ENCODE measurements at places on chromosomes 4 and X.

DNA sequence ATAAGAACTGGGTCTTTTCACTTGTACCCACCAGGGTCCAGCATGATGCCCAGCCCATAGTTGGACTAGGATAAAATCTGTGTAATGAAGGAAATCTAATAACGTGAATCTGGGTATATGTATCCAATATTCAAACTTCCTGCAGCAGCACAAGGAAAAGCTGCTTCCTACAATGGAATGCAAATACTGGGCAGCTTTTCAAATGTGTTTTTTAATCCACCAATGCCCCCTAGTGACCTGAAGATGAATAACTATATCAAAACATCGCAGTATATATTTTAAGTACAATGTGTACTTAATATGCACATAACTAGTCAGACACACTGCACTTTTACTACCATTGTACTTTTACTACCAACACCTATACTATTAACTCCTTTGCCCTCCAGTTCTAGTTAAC lies 5.3 kb downstream of the APOO start:
- no peak for DNase-seq

GRCh38 chrX:12229986-12230385 lies 91.7 kb downstream of the FRMPD4 start:
- no peak for DNase-seq

- DNase-seq, result no peak
Measured at GRCh38 chr4:105550641-105551040, 1.8 kb upstream of the ARHGEF38 start.

- DNase-seq, result no peak
Measured at GRCh38 chr4:144687466-144687865, 41.5 kb downstream of the HHIP start.

- DNase-seq, result peak; percentile 36
Measured at GRCh38 chr4:121656269-121656641, 40.5 kb downstream of the ANXA5 start.

DNA sequence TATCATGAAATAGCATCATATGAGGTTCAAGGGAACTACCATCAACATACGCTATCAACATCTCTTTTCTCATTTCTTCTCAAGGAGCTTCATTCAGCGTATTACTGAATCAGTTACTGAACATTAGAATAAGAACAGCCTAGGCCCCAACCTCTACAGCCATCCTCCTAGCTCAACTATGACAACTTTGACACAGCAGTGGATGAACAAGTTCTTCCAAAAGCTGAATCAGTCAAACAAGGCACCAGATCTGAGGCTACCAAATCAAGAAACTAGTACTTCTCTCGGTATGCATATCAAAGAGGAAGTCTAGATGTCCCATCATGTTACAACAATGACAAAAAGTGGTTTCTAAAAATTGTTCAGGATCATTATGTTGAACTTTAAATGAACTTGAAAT lies 57.4 kb downstream of the GATB start:
- DNase-seq, result no peak

GRCh38 chr4:137655302-137655701 lies 123.0 kb upstream of the PCDH18 start:
- no peak for DNase-seq

- no peak for DNase-seq
Measured at GRCh38 chrX:130025256-130025655, 42.8 kb downstream of the BCORL1 start.

- no peak for DNase-seq
Measured at GRCh38 chr4:948936-949300, 16.7 kb downstream of the TMEM175 start.

DNA sequence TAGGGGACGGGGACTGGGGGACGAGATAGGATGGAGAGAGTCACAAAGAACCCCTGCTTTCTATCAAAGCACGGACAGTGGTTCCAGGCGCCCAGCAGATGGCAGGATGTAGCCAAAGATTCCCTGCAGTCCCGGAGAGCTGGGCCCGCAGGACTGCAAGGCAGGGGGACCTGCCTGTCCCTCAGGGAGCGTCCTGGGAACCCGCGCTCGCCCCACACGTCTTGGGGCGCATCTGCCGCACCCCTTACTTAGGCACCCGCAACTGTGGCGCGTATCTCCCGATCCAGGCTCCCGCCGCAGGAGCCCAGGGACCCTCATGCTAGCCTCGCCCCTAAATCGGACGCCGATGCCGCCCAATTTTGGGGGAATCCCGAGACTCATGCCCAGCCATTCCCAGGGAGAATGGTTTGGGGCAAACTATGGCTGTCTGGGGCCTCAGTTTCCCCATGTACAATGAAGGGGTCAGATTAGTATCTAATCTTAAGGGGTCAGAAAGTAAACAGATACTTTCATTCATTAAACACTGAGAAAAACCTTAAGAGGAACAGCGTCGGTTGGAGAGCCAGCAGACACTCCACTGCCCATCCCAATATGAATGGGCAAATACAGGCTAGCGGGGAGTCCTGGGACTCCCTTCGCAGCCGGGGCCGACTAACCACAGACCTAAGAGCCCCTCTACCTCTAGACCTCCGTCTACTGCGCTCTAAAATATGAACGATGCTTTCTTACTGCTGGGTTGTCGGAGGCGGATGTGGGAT lies 581 bp upstream of the STK32B start:
- no peak for DNase-seq

DNA sequence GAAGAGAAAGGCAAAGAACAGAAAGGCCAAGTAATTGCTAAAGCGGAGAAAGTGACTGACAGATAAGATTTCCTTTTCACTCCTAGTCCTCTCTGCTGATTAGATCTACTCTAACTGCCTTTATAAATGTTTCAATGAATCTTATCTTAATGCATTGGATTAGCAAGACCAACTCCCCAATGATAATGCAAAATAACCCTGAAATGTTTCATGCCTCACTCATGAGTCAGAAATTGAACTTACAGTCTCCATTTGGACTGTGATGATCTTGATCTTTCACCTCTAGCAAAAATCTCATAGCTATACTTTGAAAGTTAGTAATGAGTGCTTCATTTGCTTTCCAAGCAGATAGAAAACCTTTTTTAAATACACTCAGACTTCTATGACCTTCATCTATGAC lies 26.5 kb downstream of the SLC10A7 start:
- no peak for DNase-seq

- no peak for DNase-seq
Measured at GRCh38 chr4:21948347-21949072, at the start of gene KCNIP4. KCNIP4 (minus strand) TSS chr4:21948772.

DNA sequence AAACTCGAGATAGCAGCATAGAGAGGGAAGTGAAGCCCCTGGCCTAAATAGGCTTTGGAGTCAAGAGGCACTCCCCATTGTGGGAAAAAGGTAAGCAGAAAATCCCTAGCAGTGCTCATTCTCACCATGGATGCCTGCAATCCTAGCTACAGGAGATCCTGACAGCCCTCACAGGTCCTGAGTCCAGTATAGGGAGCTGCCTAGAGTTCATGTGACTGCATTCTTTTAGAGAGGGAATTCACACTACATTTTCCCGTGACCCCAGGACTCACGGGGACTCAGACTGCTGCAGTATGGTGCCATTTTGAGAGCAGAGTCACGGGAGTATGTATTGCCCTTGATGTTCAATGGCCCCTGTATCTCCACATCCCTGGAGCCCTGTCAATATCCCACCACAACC lies 82.4 kb downstream of the MAGED1 start:
- no peak for DNase-seq

GRCh38 chrX:20973038-20973437 lies 401.2 kb upstream of the CNKSR2 start:
- DNase-seq, result no peak

GRCh38 chr4:147182041-147182440 lies 236.4 kb upstream of the TTC29 start:
- no peak for DNase-seq

- no peak for DNase-seq
Measured at GRCh38 chrX:981791-982626, 230.4 kb downstream of the CRLF2 start.

DNA sequence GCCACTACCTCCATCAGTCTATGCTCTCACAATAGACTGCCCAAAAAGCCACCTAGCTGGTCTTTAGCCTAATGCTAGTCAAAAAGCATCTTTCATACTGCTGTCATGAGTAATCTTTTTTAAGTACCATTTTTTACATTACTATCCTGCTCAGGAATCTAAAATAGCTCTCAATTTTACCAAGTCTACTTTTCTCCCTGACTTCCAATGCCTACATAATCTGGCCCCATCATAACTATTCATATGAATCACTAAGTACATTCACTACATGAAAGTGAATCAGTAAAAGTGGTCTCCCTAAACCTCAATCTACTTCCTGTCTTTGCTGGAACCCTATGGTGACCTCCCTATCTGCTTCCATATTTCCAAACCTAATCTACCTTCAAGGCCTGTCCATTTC lies 105.9 kb downstream of the THOC2 start:
- no peak for DNase-seq

- DNase-seq, result no peak
Measured at GRCh38 chr4:9845791-9846493, 64.5 kb downstream of the DRD5 start.

DNA sequence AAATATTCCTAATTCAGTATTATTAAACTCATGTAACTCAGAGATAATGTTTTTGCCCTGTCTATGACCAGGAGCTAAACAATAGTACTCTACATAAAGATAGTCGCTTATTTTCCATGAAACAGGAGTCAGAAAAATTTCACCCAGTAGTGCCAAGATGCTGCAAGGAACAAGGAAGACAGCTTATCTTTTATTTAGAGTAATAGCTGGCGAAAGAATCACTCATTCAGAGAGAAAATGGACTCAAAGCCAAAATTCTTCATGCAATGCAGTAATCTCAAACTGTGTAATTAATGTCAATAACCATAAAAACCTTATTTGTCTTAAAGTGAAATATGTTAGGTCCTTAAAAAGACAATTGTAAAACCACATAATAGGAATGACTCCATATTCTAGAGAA lies 477.8 kb downstream of the ANKRD50 start:
- DNase-seq, result no peak

DNA sequence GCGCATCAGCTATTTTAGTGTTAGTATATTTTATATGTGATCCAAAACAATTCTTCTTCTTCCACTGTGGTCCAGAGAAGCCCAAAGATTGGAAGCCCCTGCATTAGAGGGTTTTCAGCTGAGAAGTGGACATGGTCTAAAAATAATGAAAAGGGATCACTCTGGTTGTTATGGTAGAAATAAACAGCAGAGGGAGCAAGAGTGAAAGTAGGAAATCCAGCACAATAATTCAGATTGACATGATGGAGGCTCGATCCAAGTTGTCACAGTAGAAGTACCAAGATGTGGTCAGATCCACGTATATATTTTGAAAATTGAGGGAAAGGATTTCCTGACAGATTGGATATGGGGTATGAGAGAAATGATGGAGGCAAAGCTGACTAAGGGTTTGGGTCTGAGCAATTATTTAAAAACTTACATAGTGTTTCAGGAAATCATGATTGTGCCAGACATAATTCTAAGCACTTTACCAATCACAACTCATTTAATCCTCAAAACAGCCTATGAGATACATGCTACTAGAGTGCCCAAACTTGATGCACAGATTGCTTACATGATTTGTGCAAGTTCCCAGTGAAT lies 17.0 kb upstream of the TMEM144 start:
- DNase-seq, result no peak

DNA sequence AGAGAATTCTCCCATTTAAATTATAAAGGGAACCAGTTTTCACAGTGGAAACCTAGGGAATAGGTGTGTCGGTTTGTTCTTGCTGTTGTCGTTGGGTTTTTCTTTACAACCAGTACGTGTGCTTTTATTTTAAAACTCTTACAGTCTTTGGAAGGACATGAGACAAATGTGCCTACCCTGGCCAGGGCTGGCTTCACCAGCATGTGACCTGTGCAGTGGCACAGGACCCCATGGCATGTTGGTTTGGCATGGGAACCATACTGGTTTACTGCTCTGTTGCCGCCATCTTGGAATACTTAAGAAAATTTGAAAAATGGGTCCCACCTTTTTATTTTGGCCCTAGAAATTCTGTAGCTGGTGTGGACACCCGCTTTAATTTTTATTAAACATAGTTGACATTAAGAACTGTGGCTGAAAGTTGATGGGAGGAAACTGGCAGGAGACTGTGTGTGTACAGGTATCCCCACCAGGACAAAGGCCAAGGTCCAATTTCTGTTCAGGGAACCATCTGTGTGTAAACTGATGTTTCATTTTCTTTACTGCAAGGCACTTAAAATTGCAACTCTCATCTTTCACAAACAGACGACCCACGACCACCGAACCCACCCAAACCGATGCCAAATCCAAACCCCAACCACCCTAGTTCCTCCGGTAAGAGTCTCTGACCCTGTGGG lies 28.8 kb downstream of the CD99 start:
- DNase-seq, result no peak

DNA sequence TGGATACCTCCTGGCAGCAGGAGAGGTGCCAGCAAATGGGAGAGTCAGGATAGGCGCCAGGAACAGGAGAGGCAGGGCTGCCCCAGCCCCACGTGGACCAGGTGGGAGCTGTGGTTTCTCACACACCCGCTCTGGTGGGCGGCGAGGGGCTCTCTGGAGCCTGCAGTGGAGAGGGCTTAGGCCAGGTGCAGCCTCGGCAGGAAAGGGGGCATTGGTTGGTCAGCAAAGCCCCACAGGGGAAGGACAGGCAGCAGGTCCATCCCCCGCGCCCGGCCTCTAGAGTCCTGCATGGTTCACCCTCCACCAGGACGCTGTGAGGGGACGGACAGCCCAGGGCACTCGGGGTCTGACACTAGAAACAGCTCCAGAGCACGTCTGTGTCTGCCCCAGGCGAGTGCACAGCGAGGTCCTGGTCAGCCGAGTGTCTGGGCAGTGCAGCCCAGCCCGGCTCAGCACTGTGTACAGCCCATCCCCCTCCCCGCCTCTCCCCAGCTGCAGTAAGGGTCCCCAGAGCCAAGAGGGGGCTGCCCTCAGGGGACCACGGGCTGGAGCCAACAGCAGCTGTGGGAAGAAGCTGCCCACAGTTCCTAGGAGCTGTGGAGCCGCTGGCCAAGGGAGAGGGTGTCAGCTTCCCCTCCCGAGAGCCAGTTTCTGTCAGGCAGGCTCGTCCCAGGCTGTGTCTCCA lies 8.2 kb downstream of the ATP5ME start:
- no peak for DNase-seq

GRCh38 chr4:146442801-146443200 lies 78.9 kb downstream of the SLC10A7 start:
- DNase-seq, result no peak

DNA sequence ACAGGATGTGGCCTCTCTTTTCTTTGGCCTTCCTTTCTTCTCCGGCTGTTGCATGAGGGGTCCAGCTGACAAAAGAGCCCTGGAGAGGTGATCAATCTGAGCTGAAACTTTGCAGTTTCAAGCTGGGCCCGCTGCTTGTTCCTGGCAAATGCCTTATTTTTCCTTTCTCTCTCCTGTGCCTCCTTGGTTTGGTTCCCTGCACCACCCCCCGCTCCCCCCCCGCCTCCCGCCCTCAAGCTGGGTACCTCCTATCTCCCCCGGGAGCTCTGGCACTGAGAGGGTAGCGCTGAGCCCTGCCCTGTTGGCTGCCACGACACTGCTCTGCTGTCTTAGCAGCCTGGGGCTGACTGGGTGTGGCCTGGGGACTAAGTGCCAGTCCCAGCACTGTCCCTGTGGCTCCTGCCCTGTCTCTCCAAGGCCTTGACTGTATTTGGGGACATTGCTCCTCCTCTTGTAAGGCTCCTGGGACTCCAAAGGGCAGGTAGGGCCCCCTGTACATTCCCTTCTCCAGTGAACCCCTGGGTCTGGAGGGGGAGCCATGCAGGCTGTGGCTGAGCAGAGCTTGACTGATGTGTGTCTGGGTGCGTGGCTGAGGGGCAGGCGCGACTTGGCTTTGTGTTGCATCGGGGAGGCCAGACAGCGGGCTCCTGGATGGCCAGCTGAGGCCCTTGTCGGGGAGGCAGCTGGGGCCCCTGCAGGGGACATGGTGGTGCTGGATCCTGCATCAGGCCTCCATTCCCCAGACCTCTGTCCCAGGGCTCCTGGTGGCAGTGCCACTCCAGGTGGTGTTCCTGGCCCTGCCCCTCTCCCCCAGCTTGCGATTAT lies 1.1 kb downstream of the PLXNA3 start:
- DNase-seq, result peak; percentile 28

GRCh38 chr4:11537846-11538245 lies 109.2 kb upstream of the HS3ST1 start:
- no peak for DNase-seq
